ENCODE measurements at places on chromosomes 7 and 10. TPM values are rescaled to one million over a fixed set of nuclear protein-coding genes. Genes with fewer than 3 reads are reported as not detected.

Gene CALCR
- not detected for total RNA-seq

Gene ZNF804B
- not detected for total RNA-seq

Gene C7orf33
- not detected for total RNA-seq

Gene STK32C
- total RNA-seq = 44.9 TPM

Gene PPP2R2D
- total RNA-seq = 27.7 TPM

Gene UFSP1
- total RNA-seq = 3.1 TPM

Gene UPK3B
- 18.7 TPM for total RNA-seq

Gene MRLN
- not detected for total RNA-seq

Gene C7orf25
- 1.2 TPM for total RNA-seq

Gene IL2RA
- total RNA-seq = not detected

Gene NEUROD6
- not detected for total RNA-seq

Gene GPER1
- 0.86 TPM for total RNA-seq

Gene NODAL
- total RNA-seq = not detected

Gene CYP3A4
- total RNA-seq = not detected

Gene MAT1A
- total RNA-seq = not detected

Gene ADGRA1
- total RNA-seq = 0.12 TPM

Gene MAGI2
- 0.40 TPM for total RNA-seq

Gene PCGF5
- total RNA-seq = 44.6 TPM

Data from A549 treated with ZK216348 at 1 μM for 4 hours (cell line).